ENCODE measurements at places on chromosomes 2 and 18.
A peak's percentile ranks its signal among the peaks of the same experiment; 100 is the strongest.

- no peak for DNase-seq
Measured at GRCh38 chr2:239765911-239766310, 259.2 kb downstream of the NDUFA10 start.

- DNase-seq = no peak
Measured at GRCh38 chr2:188676010-188676400, 298.2 kb upstream of the COL3A1 start.

DNA sequence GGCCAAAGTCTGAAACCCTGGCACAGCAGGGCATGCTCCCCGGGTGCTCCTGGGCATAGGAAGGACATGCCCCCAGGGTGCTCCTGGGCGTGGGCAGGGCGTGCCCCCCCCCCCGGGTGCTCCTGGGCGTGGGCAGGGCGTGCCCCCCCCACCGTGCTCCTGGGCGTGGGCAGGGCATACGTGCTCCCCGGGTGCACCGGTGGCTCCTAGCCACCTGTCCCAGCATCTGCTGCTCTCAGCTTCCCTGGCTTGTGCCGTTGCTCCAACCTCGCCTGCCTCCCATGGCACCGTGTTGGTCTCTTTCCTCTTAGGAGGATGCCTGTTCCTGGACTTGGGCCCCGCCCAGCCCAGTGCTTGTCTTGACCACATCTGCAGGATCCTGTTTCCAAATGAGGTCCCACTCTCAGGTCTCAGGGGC, 95.6 kb upstream of the CTDP1 start:
- no peak for DNase-seq

DNA sequence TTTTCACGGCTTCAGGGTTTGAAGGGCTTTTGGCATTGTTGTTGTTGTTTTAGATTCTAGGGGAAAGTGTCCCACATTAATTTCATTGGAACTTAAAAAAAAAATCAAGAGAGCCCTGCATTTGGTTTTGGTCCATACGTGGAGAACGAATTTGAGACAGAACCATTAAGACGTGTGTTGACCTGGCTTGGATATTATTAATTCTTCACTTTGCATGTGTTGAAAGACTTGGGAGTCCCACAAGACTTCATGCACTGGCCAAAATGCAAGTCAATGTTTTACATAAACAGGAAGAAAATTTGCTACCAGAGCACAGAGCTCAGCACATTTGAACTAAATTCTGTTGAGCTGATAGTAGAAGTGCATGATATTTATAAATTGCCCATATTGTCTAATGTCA, 761.2 kb upstream of the ACVR2A start:
- DNase-seq = no peak

DNA sequence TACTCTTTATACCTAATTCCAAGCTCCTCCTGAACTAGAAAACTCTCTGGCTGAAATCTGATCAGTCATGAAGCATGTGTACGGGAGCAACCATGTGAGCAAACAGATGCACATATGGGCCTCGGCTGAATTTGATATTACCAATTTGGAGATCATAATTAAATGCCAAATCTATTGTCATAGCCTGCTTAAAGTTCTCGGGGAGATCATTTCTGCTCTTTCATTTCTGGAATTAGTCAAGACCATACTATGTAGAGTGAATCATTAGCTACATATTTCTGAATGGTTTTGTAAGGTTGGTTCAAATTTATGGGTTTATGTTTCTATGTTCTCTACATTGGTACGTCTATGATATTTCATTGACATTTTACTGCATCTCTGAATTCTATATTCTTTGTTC, 205.5 kb downstream of the UBE2E3 start:
- no peak for DNase-seq

GRCh38 chr2:176193048-176193447, 4.6 kb downstream of the HOXD1 start:
- DNase-seq = no peak

- no peak for DNase-seq
Measured at GRCh38 chr2:139917690-139918384, 1137.6 kb upstream of the NXPH2 start.

GRCh38 chr18:77133051-77133834, 660 bp upstream of the MBP start:
- DNase-seq = peak; percentile 44

- DNase-seq = no peak
Measured at GRCh38 chr2:118122594-118123281, 34.5 kb downstream of the INSIG2 start.

- DNase-seq = no peak
Measured at GRCh38 chr18:50793641-50794565, 25.9 kb downstream of the MRO start.

- no peak for DNase-seq
Measured at GRCh38 chr2:202307690-202308089, 42.1 kb downstream of the NOP58 start.

DNA sequence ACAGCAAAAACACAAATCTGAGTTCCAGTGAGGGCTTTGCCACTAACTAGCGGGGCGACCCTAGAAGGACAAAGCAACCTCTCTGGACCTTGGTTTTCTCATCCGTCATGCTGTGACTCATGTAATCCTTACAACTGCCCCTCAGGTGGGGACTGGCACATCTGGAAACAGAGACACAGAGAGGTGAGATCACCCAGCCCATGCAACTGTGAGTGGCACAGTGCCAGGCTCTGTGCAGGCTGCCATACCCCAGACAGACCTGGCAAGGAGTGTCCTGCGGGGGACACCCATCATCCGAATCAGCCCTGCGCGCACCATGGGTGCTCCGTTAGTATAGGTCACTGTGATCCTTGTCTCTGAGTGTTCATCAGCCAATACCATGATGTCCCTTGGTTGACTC, 198.3 kb downstream of the SMAD7 start:
- no peak for DNase-seq

DNA sequence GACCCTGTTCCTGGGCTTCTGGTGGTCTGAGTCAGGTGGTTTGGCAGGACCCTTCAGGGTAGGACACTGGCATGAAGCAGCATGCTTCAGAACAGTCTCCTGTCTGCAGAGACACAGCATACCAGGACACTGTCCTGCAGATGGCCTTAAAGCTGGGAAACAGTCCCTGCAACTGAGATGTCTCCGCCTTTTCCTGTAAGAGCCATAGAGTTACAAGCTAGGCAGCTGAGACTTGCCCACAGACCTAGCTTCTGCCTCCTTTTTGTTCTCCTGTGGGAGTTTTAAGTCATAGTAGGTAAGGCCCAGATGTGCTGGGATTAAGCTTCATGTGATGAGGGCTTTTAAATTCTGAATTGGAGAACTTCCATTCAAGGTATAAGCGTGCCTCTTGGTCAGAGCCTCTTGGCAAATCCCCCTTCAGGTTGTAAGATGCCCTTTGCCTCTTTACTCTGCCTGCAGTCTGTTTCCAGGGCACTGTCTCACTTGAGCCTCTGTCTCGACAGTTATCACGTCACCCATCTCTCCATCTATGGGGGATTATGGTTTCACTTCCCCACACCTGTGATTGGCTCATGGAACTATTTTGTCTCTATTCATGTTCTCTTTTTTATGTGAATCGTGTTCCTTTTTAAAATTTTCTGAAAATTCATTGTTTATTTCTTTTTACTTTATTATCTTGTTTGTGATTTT, 51.8 kb downstream of the COA5 start:
- no peak for DNase-seq

DNA sequence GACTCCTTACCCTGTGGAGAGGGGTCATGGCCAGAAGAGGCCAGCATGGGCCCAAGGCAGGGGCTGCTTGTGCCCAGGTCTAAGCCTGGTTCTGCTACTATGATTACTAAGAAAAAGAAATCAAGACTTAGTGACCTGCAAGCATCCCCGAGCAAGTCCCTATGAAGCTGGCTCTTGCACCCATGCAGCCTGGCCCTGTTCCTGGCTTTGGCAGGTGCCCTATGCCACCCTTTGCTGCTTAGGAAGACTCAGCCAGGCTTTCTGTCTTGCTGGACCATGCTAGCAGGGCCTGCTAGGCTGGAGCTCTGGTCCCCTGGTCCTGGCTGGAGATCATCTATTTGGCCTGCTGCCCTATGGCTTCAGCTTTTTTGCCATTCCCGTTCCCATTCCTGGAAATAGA, 309.4 kb upstream of the EPAS1 start:
- DNase-seq = no peak

DNA sequence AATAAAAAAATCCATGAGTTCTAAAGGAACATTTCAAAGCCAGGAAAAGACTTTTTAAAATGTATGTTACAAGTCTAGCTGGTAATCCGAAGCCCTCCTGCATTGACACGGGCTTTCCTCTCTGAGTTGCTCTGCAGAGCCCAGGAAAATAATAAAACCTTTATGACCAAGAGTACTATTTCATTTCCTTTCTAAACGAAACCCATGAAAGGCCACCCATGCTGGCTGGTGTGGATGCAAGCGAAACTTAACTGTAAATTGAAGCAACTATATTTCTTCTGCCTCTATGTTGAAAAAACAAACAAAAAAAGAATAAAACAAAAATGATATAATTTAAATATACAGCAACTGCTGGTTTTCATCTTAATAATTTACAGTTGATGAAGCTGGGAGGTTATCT, 41.3 kb upstream of the ZNF532 start:
- no peak for DNase-seq

DNA sequence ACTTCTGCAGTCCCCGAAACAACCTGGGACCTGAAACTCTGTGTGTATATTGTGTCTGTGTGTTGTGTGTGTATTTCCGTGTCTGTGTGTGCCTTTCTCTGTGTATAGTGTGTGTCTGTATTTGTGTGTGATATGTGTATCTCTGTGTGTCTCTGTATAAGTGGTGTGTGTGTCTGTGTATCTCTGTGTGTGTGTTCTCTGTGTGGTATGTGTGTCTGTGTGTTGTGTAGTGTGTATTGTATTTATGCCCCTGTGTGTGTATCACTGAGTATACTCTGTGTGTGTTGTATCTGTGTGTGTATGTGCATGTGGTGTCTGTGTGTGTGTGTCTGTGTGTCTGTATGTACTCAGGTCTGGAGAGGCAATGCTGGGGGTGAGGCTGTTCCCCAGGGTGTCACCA, 11.6 kb downstream of the CASP8 start:
- DNase-seq = no peak

- DNase-seq = no peak
Measured at GRCh38 chr18:49013961-49014604, 63.3 kb upstream of the SMAD7 start.

DNA sequence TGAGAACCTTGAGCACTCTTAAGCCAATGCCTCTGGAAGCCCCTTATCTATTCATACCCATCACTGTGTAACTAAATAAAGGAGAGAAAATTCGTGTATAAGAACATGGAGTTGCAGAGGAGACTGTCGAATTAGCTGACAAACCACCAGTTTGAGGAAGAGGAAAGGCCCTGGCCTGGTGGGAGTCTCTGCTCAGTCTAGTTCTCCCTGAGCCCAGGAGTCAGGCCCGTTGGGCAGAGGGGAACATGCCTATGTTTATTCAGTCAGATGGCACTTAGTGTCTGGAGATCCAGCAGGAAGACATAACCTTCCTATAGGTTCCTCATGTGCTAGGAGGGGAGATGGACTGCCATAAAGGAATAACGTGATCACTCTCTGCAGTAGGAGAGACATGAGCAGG, 60.3 kb downstream of the MGAT5 start:
- DNase-seq = no peak

DNA sequence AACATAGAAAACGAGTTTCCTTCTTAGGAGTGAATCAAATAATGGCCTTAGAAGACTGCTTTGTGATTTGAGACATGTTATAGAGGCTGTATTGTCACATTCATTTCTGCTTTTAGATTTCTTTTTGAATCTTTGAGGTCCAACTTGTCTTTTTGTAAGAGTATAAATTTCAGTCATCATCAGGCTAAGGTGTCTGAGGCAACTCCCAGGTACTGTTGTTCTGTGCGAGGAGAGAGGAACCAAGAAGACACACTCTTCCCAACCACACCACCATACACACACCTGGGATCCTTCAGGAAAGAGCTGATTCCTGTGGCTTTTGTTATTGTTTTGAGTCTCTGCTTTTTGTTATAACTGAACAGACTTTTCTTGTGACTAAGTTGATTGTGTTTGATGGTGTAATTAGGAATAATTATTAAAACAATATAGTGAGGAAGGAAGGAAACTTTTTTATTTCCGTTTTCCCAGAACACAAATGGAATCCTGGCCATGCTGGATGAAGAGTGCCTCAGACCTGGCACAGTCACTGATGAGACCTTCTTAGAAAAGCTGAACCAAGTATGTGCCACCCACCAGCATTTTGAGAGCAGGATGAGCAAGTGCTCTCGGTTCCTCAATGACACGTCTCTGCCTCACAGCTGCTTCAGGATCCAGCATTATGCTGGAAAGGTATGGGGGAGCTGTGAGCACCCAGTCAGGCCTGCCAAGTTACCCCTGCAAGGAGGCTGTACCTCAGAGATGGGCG, 140.4 kb downstream of the MYO1B start:
- DNase-seq = no peak

- no peak for DNase-seq
Measured at GRCh38 chr2:42789751-42790150, 2.6 kb downstream of the HAAO start.

DNA sequence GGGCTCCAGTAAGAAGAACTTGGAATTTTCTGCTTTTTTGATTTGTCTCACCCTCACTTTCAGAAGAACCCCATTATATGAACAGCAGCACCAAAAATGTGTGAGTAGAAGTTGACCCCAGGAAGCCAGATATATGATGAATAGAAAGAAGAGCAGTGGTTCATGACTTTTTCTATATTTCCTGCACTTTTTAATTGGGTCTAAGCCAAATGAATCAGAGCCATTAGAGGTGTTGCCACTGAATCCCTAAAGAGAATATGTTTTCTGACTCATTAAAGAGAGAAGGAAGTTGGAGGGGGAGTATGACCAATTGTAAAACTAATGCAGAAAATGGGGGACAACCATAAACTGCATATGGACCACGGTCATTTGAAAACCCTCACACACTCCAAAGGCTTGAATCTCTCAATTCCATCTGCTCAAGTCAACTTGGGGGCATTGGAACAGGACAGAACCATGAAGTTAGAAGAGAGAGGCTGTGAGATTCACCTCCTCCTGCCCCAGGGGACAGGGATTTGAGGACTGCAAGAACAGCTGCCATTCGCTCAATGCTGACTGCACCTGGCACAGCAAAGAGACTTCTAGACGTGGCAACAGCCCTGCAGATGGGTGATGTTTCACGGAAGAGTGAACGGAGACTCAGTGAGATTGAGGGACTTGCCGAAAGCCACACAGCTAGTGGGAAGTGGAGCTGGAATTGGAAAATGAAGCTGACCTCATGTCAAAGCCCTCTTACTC, 3.0 kb downstream of the DAPL1 start:
- peak; percentile 79 for DNase-seq

GRCh38 chr18:77700051-77700450, 450.4 kb downstream of the GALR1 start:
- no peak for DNase-seq

- DNase-seq = no peak
Measured at GRCh38 chr2:7586898-7587297, 669.7 kb downstream of the RNF144A start.

DNA sequence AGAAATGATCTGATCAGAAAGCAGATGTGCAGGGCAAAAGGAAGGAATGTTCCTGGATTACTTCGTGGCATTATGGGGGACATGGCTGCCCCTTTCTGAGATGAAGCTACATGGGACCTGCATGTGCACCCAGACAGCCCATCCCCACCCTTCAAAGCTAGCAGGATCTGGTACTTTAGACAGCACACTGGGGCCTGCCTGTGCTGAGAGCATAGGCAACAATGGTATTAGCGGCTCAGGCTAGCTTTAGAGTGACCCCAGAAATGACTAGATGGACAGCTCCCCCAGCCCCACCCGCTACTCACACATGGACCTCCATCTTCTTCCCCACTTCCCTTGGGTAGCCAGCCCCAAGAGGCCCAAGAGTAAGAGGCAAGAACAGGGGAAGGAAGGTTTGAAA, 61.5 kb upstream of the NFE2L2 start:
- DNase-seq = no peak
